ENCODE measurements at places on chromosomes 7 and 10.

DNA sequence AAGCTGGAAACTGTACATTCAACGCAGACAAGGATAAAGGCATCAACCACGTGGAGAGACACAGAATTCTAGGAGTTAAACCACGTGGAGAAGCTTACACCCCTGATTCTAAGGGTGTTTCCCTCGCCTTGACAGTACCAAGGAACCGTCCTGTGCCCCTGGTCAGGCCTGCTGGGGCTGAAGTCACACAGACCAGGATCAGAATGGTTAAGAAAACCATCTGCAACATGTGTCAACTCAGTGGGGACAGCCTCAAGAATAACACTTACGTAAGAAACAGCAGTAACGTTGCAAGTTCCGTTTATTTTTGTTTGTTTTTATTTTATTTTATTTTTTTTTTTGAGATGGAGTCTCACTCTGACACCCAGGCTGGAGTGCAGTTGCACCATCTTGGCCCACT, 55.6 kb downstream of the CHST15 start:
- H3K27ac ChIP-seq, result no peak overlapping the region
- H3K4me1 ChIP-seq, result peaks cover 9% of the 10 kb centered on the region
- no peak for DNase-seq
- H3K27me3 ChIP-seq, result peaks cover 16% of the 10 kb centered on the region
- H3K36me3 ChIP-seq, result no peaks in the 10 kb centered on the region
- no peak overlapping the region for H3K4me3 ChIP-seq

DNA sequence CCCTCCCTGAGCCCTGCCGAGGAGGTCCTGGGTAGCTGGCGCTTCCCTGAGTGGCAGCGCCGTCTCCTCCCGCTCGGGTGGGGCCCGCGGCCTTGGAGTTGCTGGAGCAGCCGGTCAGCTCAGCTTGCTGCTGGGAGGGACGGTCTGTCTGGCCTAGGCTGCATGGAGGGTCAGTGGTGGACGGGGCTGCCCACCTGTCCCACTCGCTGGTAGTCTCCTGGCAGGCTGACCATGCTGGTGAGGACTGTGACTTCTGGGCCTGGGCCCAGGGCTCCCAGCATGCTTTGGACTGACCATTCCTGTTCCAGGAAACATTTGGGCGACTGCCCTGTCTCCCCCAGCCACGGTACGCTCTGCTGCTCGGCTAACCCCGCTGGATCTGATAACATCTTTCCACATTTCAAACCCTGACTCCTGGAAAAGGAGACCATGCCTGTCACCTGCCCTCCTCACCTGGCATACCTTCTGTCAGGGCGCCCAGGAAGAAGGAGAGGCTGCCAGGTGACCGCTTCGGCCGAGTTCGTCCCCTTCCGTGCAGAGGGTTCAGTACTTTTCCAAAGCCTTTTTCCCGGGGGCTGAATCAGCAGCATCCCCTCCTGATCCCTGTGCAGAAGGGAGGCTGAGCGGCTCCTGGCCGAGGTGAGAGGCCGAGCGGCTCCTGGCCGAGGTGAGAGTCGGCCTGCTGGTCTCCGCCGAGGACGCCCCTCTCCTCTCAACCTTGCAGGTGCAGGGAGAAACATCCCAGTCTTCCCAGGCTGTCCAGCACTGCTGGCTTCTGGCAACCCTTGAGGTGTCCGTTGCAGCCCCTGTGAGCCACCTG, 43.4 kb downstream of the FAM20C start:
- DNase-seq, result no peak
- H3K27ac ChIP-seq, result no peak overlapping the region
- H3K27me3 ChIP-seq, result no peaks in the 10 kb centered on the region
- no peaks in the 10 kb centered on the region for H3K36me3 ChIP-seq
- H3K4me1 ChIP-seq, result no peaks in the 10 kb centered on the region
- no peak overlapping the region for H3K4me3 ChIP-seq

GRCh38 chr10:75189266-75190096, 21.1 kb upstream of the VDAC2 start:
- no peak overlapping the region for H3K4me3 ChIP-seq
- no peaks in the 10 kb centered on the region for H3K4me1 ChIP-seq
- no peaks in the 10 kb centered on the region for H3K36me3 ChIP-seq
- no peak overlapping the region for H3K27ac ChIP-seq

DNA sequence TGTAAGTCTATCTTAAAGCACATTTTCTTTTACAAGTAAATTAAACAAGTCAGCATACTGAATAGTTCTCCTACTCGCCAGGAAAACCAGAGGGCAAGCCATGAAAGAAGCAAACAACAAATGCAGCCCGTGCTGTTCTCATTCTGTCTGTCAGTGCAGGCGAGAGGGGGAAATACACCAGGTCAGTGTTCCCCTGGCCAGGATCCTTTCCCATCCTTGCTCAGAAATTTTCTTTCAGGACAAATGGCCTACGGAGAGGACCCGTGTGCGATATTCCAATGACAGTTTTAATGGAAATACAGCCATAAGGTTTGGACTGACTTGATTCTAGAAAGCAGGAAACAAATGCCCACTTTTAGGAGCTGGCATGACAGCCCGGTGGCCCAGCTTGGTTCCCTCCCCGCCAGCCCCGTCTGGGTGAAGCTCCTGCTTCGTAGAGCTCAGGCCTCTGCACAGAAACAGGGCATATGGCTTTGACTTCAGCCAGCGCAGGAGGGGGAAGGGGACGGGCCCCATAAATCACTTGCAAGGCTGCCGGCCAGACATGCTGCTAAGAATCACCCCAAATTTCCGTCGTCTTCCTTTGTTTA, 67.8 kb downstream of the FRMD4A start:
- DNase-seq, result no peak
- peaks cover 4% of the 10 kb centered on the region for H3K27me3 ChIP-seq
- H3K4me3 ChIP-seq, result no peak overlapping the region
- H3K4me1 ChIP-seq, result no peaks in the 10 kb centered on the region
- H3K36me3 ChIP-seq, result no peaks in the 10 kb centered on the region
- no peak overlapping the region for H3K27ac ChIP-seq

DNA sequence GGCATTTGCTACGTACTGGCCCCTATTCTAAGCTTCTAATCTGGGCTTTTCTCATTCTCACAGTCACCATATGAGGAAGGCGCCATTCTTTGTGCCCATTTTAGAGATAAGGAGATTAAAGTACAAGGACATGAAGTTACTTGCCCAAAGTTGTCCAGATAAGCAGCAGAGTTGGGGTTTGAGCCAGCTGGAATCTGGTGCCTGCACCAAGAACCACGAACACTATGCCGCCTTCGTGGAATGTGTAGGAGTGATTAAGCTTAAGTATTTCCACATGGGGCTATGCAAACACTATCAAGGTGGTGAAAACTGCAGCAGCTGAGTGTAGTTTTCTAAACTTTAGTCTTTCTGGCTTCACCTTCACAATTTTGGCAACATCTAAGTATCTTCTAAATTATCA, 342.7 kb upstream of the ETV1 start:
- no peak overlapping the region for H3K27ac ChIP-seq
- no peak overlapping the region for H3K4me3 ChIP-seq
- H3K27me3 ChIP-seq, result no peaks in the 10 kb centered on the region
- no peak for DNase-seq
- no peaks in the 10 kb centered on the region for H3K4me1 ChIP-seq
- H3K36me3 ChIP-seq, result no peaks in the 10 kb centered on the region

- no peaks in the 10 kb centered on the region for H3K36me3 ChIP-seq
- H3K27me3 ChIP-seq, result no peaks in the 10 kb centered on the region
- H3K27ac ChIP-seq, result no peak overlapping the region
- no peak for DNase-seq
- no peak overlapping the region for H3K4me3 ChIP-seq
Observed at GRCh38 chr7:37070471-37070870, 346.2 kb upstream of the AOAH start.

GRCh38 chr7:52992001-52992400, 43.4 kb upstream of the POM121L12 start:
- H3K4me1 ChIP-seq, result no peaks in the 10 kb centered on the region
- no peaks in the 10 kb centered on the region for H3K36me3 ChIP-seq
- H3K4me3 ChIP-seq, result no peak overlapping the region
- no peaks in the 10 kb centered on the region for H3K27me3 ChIP-seq
- no peak for DNase-seq

- H3K27ac ChIP-seq, result no peak overlapping the region
- H3K36me3 ChIP-seq, result peaks cover 13% of the 10 kb centered on the region
- no peaks in the 10 kb centered on the region for H3K27me3 ChIP-seq
Observed at GRCh38 chr10:95214369-95214768, 20.3 kb downstream of the ACSM6 start.

DNA sequence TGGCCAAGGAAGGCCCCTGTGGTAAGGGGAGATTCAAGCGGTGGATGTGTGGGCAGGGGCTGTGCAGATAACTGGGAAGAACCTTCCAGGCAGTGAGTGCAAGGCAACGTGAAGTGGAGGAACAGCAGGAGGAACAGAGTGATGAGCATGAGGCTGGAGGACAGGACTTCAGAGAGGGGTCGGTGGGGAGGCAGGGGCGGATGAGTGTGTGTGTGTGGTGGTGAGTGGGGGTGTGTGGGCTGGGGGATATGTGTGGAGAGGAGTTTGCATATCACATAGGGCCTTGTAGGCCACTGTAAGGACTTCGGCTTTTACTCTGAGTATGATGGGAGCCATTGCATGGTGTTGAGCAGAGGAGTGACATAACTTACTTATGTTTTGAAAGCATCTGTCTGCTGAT, 73.8 kb downstream of the SYPL1 start:
- no peaks in the 10 kb centered on the region for H3K4me1 ChIP-seq
- no peak overlapping the region for H3K27ac ChIP-seq
- H3K4me3 ChIP-seq, result no peak overlapping the region
- DNase-seq, result no peak
- H3K36me3 ChIP-seq, result no peaks in the 10 kb centered on the region
- no peaks in the 10 kb centered on the region for H3K27me3 ChIP-seq

- DNase-seq, result no peak
- no peak overlapping the region for H3K4me3 ChIP-seq
- H3K36me3 ChIP-seq, result peaks cover 36% of the 10 kb centered on the region
- no peaks in the 10 kb centered on the region for H3K4me1 ChIP-seq
Observed at GRCh38 chr7:24863626-24864025, 106.4 kb upstream of the GSDME start.

DNA sequence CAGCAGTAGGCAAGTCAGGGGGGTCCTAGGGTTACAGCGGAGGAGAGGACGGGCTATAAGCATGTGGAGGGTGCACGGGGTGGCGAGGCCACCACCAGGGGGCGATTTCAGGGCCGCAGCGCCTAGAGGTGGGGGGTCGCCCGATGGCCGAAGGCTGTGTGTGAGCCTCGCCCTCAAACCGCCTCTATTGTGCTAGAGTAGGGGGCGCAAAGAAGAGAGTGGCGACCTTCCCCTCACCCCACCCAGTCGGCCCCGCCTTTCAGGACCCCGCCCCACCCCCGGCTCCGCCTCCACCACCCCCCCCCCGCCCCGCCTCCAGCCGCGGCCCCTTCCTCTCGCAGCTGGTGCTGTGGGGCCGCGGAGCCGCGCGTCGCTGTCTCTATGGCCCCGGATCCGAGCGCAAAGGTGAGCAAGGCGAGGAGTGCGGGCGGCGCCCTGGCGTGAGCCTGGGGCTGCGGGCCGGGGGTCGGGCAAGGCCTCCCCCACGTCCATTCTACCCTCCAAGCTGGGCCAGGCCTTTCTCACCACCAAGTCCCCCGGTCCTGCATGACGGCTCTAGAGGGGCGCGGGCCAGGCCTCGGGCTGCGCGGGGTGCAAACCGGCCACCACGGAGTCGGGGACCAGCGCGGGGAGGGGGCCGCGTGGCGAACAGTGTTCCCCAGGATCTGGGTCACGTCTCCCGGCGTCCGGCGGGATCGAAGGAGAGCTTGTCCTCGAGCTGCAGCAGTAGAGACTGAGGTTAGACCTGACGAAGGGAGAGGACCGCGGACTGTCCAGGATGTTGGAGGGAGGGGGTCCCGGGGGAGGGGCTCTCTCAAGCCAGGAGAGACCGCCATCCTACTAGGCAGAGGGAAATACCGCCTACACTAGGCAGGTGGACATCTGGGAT, at the start of gene SEMA4G:
Gene SEMA4G (plus strand): TSS at position 318 of the 889 bp plus-strand sequence. CDS start 3,409 bp downstream, outside the sequence.
- peak within 1 kb of the TSS; percentile 55 for H3K4me3 ChIP-seq
- H3K27me3 ChIP-seq, result peaks cover 3% of the 10 kb centered on the region
- H3K4me1 ChIP-seq, result peaks cover 15% of the 10 kb centered on the region
- peak; percentile 79 for DNase-seq

DNA sequence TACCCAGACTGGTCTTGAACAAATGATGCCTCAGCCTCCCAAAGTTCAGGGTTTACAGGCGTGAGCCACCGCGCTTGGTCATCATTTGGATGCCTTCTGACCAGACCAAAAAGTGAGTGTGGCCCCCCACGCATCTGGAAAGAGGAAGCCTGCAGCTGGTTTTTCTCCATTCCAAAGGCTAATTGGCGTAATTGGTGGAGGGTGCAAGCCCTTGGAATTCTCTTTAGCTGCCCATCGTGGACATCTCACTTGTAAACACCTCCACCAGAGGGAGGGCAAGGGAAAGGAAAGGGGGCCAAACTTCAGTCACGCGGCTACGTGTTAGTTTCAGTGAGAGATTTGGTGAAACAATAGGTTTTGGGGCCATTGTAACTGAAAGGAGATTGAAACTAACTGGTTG, 4.1 kb upstream of the ARHGAP21 start:
- peaks cover 15% of the 10 kb centered on the region for H3K27me3 ChIP-seq
- DNase-seq, result no peak
- no peaks in the 10 kb centered on the region for H3K36me3 ChIP-seq
- no peak overlapping the region for H3K4me3 ChIP-seq

DNA sequence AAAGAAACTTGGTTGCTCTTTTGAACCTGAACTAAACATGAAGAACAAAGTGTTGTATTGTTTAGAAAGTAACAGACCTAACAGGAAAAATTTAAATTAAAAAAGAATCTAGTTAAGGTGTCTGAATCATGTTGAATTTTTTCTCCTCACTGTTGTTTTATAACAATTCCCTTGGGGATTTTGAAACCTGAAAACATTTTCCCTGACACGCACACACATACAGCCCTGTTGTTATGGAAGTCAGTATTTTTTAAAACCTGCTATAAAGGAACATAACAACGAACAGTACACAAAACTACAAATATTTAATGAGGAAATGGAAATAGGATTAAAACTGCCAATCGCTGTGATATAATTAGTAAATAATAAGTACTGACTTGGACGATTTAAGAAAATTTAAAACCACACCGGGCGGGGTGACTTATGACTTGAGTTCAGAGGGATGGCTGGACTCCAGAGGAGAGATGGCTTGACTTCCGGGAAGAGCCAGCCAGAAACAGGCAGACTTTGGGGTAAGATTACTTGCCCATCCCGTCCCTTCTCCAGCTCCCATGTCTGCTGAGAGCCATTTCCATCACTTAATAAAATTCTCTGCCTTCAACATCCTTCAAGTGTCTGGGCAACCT, 16.2 kb upstream of the SPOCK2 start:
- H3K4me3 ChIP-seq, result no peak overlapping the region
- no peak for DNase-seq
- peaks cover 29% of the 10 kb centered on the region for H3K4me1 ChIP-seq
- H3K27me3 ChIP-seq, result no peaks in the 10 kb centered on the region
- peaks cover 4% of the 10 kb centered on the region for H3K36me3 ChIP-seq
- no peak overlapping the region for H3K27ac ChIP-seq

DNA sequence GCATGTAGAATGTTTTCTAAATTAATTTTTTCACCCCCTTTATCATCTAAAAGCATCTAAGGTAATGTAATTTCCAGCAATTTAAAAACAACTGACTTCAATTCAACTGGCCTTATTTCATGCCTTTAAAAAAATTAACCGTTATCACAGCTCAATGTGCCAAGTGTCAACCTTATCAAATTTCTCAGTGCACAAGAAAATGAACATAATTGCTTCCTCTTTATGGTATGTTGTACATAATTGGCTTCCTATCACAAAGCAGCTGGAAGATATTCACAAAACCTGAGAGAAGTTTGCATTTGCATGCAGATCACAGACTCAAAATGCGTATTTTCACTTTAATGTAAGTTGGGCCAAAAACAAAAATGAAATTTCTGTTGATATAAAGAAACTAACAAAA, 966.4 kb downstream of the GRM8 start:
- no peak for DNase-seq
- no peak overlapping the region for H3K4me3 ChIP-seq
- H3K27ac ChIP-seq, result no peak overlapping the region
- H3K36me3 ChIP-seq, result no peaks in the 10 kb centered on the region

All from thymus (tissue), 14 donors.